ENCODE measurements at places on chromosomes 5 and 9.

- no peak for DNase-seq
These were observed 654.0 kb upstream of the ACO1 start for GRCh38 chr9:31730398-31730797.

GRCh38 chr9:75448281-75448680, 360.0 kb downstream of the OSTF1 start:
- DNase-seq: no peak

DNA sequence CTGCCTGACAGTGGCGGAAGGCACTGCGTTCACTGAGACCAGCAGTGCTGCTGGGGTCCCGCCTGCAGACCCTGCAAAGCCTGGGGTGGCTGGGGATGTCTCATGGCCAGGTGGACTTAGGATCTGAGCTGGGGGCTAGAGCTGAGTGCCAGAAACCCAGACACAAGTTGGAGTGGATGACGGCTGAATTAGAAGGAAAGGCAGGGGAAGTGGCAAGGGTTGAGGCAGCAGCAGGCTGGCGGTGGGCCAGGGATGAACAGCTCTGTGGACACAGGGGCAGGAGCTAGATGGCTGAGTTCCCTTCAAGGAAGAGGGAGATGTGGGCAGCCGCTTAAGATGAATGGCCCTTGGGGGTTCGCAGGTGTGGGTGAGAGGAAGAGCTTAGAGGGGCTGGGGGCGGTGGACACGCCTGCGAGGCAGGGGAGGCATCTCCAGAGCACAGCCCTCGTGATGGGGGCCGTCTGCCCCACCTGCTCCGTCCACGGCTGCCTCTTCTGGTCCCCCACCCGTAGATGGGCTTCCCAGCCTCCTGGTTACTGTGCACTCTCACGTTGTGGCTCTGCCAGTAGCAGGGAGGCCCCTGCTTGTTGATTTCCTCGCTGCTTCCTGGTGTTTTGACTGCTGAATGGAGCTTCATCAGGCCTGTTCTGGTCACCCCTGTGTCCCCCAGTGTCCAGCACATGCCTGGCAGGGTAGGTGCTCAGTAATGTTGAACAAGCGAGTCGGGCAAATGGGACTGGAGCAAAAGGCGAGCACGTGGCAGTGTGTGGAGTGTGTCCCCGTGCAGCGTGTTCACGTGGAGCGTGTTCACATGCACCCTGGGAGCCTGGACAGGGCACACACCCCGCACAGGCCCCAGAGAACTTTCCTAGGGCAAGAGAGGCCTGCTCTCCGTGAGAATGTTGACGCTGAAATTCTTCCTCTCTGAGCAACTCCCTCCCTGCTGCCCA, 168.2 kb downstream of the CACNA1B start:
- DNase-seq: no peak

- no peak for DNase-seq
These were observed 24.2 kb downstream of the ARHGEF37 start for GRCh38 chr5:149605354-149605997.

DNA sequence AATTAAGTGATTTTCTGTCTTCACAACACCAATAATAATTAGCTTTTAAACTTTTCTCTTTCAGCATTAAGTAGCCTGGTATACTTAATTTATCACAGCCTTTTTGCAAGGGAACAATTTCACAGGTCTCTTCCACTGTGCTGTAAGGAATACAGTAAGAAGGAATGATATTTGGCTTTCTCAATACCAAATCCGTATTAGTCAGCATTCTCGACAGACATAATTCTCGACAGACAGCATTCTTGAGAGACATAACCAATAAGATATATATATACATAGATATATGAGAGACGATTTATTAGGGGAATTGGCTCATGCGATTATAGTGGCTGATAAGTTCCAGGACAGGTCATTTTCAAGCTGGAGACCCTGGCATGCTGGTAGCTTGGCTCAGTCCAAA, 18.0 kb downstream of the PRKAA1 start:
- DNase-seq: no peak

DNA sequence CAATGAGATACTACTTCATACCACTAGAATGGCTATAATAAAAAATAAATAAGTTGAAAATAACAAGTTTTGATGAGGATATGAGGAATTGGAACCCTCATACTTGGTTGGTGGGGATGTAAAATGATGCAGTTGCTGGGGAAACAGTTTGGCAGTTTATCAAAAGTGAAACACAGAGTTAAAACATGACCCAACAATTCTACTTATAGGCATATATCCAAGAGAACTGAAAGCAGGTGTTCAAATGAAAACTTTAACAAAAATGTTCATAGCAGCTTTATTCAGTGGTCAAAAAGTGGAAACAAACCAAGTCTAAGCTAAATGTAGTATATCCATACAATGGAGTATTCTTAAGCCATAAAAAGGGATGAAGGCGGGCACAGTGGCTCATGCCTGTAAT, 13.1 kb upstream of the LHFPL2 start:
- no peak for DNase-seq

GRCh38 chr9:127397646-127398274, 791 bp downstream of the SLC2A8 start:
- DNase-seq: no peak

DNA sequence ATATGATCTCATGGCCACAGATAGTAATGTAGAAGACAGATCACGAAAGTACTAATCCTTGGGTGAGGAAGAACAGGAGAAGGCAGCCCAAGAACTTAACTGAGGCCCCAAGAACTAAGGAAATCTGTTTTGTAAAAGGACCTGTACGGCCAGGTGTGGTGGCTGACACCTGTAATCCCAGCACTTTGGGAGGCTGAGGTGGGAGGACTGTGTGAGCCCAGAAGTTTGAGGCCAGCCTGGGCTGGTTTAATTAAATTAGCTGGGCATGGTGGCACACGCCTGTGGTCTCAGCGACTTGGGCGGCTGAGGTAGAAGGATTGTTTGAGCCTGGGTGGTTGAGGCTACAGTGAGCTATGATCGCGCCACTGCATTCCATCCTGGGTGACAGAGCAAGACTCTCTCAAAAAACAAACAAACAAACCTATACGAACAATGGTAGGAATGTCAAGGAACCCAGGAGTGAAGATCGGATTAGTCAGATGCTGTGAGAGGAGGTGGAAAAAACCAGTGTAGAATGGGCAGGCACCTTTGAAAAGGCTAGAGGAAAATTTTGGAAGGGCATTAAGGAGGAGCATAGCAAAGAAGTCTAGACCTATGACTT, 283.8 kb upstream of the DMRT1 start:
- no peak for DNase-seq

GRCh38 chr9:38057416-38058195, 11.4 kb downstream of the SHB start:
- DNase-seq: no peak

GRCh38 chr5:134113902-134114875, at the start of gene TCF7:
Gene TCF7, plus strand, starts transcription at chr5:134114681. Its CDS starts 226 bp downstream, at chr5:134114907.
- DNase-seq: peak; percentile 10

- no peak for DNase-seq
These were observed 413.6 kb upstream of the TNC start for GRCh38 chr9:115531410-115532125.

DNA sequence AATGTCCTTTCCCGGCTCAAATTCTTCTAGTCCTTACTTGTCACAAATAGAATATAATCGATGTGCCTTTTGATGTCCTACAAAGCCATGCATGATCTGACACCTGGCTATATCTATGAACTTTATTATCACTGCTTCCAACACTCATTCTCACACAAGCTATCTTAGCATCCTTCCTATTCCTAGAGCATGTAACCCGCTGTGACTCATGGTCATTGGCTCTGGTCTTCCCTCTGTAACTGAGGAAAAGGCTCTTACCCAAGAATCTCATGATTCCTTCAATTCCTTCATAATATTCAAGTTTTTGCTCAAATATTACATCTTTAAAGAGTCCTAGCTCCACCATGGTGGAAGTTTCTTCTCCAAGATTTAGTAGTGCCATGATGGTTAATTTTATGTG, 480.0 kb upstream of the PAPPA start:
- DNase-seq: no peak

DNA sequence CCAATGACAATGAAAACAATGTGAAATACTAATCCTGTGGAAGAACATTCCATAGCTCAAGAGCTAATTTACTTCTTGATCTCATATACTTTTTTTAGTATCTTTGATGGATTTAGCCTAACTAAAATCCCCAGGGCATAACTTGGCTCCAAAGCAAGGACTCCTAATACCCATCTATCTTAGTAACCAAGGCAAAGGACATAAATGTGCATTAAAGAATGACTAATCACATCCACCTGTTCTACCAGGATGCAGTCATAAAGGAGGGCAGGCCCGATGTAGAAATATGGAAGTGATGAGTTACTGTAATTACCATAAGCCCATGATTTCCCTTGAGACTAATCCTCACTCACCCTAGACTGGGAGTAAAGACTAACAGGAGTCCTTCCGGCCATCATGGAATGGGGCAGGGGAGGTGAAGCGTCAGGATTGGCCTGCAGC, 56.9 kb downstream of the KIF24 start:
- DNase-seq: no peak

GRCh38 chr9:2749485-2749884, 32.2 kb downstream of the KCNV2 start:
- no peak for DNase-seq

DNA sequence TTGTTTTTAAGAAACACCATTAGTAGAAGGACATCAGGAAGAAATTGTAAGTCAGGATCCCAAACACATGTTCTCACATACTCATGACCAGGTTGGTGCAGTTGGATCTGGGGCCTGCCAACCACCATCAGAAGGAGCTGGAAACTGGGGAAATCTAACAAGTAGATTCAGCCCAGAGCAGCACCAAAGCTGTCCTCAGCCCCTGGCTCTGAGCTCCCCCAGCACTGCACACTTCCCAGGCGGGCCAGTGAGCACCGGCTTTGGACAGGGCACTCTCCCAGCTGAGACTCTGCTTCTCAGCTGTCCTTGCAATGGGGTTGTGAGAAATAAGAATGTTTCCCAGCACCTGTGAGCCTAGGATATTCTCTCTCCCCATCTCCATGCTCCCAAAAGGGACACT, 162.5 kb downstream of the PAX5 start:
- DNase-seq: no peak

GRCh38 chr9:123318961-123319421, 37.0 kb upstream of the CRB2 start:
- no peak for DNase-seq

DNA sequence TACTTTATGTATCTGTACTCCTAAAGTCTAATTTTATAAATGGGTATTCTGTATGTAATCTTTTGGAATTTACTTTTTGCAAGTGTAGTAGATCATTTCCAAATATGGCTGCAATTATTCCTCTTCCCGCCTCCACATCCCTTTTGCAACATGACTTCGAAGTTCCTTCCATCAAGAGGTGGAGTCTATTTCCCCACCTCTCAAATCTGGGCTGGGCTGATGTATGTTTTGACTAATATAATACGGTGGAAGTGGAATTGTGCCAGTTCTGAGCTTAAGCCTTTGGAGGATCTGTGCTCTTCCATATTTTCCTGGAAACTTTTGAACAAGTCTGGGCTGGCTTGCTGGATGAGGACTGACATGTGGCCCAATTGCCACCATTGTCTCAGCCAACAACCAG, 155.9 kb downstream of the FGF18 start:
- DNase-seq: no peak

- no peak for DNase-seq
These were observed 401.9 kb downstream of the ARRDC3 start for GRCh38 chr5:90981177-90981576.

- DNase-seq: no peak
These were observed 24.7 kb downstream of the TRIM14 start for GRCh38 chr9:98094316-98094715.

DNA sequence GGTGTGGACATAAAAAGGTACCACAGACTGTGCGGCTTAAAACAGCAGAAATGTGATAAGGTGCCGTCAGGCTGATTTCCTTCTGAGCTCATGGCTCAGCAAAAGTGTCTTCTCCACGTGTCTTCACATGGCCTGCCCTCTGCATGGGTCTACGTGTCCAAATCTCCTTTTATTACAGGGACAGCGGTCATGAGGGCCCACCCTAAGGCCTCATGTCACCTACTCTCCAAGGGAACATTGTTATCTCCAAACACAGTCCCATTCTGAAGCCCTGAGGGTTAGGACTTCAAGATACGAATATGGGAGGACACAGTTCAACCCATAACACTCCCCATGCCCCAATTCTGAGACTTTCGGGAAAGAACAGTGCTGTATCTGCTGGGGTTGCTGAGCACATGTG, 35.2 kb downstream of the COL23A1 start:
- DNase-seq: no peak

DNA sequence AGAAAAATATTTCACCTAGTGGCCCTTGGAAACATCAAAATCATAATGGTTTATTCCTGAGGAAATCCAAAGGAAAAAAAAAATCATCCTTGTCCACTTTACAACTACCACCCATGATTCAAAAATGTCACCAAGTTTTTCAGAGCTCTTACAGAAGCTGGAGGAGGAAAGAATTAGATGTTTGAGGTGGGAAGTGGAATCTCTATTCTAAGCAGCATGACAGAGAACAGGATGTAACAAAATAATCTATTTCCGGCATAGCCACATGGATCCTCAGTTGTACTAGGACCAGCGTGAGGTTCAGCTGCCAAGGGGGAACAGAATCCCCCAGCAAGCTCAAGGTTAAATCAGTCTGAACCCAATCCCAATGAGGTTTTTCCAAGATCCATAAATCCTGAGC, 40.2 kb downstream of the FBXW11 start:
- DNase-seq: no peak

- no peak for DNase-seq
These were observed 113.2 kb downstream of the SLC12A2 start for GRCh38 chr5:128196791-128197190.

- no peak for DNase-seq
These were observed 137.1 kb downstream of the FOXD1 start for GRCh38 chr5:73311291-73312110.

DNA sequence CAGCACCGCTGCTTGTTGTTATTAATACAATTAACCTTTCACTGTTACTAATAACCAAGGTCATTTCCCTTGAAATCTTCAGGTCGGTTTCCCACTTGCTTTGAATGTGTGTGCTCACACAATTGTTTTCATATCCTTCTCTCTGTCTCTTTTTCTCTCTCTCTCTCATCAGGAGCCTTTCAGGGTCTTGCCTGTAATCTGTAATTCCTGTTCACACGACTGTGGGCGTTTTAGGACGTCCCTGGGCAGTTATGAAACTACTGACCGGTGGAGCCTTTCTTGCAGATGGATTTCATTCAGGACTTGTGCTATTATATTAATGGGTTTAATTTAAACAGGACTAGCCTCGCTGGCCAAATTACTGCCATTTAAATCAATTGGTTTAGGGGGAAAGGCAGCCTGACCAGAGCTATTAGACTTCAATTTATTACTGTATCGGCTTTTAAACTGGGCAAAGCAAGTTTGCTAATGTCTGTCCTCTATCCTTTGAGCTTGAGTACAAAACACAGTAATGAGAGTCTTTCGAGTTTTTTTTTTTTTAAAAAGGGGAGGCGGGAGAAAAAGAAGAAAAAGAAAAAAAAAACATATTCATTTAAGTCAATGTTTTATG, 316.0 kb upstream of the TLE4 start:
- no peak for DNase-seq
